CD4-positive, alpha-beta T cell (primary cell): ENCODE measurements at places on chromosomes 12 and 14.

DNA sequence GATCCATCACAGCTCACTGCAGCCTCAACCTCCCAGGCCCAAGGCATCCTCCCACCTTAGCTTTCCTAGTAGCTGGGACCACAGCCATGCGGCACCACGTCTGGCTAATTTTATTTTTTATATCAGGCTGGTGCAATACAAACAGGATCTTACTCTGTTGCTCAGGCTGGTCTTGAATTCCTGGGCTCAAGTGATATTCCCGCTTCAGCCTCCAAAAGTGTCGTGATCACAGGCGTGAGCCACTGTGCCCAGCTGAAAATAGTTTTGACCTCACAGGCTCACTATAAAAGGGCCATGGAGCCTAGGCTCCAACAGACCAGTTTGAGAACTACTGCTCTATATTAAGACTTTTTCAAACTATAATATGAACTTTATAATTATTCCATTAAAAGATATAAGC, 37.3 kb downstream of the SNX6 start:
- no peak for DNase-seq

DNA sequence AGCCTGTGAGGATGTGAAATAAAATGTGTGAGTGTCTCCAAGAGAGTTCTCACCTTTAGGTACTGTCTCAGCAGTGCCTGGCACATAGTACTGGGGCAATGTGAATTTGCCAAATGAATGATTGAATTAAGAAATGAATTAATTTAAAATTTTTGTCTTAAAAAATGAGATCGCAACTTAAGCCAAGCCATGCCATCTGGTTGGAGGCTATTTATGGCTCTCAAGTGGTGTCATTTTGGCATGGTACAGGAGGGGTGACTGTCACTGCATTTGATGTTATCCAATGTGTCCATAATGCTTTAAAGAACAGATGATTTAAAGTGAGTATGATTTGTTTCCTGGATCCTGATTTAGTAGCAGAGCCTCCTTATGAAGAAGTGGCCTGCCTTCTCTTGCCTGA, 80.3 kb downstream of the SRGAP1 start:
- DNase-seq, result no peak

DNA sequence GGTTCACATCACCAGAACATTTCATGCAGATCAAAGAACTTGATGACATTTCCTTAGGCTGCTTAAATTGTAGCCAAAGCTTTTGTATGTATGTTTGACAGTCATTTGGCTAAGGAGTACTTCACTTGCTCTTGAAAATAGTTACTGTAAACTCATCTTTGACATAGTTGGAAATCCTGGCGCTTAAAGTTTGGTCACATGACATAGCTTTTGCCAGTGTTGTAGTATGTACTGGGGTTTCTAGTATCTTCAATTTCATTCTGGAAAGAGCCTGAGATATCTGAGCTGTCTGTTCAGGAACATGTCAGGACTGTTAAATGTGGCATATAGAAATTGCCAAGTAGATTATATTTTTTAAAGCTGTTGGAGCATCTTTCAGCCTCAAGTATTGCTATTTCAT, 55.7 kb downstream of the WDR20 start:
- no peak for DNase-seq

- no peak for DNase-seq
These were observed 61.8 kb upstream of the RIN3 start for GRCh38 chr14:92451755-92452154.

GRCh38 chr14:99689266-99690236, 5.5 kb downstream of the CYP46A1 start:
- no peak for DNase-seq

- no peak for DNase-seq
These were observed 19.5 kb downstream of the CKAP4 start for GRCh38 chr12:106228320-106228710.
